ENCODE measurements at places on chromosomes 5 and 9. TPM values are rescaled to one million over a fixed set of nuclear protein-coding genes. Genes with fewer than 3 reads are reported as not detected.
A peak's percentile ranks its signal among the peaks of the same experiment; 100 is the strongest.

The NME5 gene
- total RNA-seq: 0.55 TPM

The C9orf72 gene
- 88.5 TPM for total RNA-seq

GRCh38 chr5:154829589-154830218 is 20.7 kb downstream of the FAXDC2 start:
- H3K36me3 ChIP-seq: peaks cover 4% of the 10 kb centered on the region
- H3K4me1 ChIP-seq: no peaks in the 10 kb centered on the region

DNA sequence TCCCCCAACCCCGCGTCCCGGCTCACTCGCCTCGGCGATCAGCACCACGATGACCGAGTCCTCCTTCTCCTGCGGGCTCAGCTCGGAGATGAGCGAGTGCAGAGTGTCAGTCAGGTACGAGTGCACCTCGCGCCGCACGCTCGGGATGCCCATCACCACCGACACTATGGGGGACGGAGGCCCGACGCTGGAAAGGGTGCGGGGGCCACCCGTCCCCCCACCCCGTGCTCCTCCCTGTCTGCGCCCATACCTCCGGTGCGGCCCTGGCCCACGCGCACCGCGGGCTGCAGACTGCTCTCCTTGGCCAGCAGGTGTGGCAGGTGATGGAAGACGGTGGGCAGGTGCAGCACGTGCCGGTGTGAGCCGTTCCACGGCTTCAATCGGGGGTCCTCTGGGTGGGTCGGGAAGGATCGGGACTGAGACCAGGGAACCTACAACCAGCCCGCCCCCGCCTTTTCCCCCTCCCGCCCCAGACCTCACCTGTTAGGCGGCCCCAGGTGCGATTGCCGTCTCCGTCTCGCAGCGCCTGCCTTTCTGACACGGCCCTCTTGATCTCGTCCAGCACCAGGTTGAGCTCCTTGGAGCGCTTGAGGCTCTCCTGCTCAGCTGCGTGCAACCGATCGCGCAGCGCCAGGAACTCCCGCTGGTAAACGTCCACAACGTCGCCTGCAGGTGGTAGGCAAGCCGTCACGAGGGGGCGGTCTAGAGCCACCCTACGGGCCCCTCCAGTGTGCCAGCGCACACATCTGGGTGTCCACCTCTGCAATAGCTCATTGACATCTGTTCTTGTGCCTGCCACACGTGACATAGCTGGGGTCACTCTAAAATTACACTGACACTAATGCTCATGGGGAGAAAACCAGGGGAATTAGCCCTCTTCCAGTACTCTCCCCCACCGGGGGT is 5.1 kb downstream of the MGAT4B start:
- DNase-seq: peak; percentile 94
- no peaks in the 10 kb centered on the region for H3K27me3 ChIP-seq

DNA sequence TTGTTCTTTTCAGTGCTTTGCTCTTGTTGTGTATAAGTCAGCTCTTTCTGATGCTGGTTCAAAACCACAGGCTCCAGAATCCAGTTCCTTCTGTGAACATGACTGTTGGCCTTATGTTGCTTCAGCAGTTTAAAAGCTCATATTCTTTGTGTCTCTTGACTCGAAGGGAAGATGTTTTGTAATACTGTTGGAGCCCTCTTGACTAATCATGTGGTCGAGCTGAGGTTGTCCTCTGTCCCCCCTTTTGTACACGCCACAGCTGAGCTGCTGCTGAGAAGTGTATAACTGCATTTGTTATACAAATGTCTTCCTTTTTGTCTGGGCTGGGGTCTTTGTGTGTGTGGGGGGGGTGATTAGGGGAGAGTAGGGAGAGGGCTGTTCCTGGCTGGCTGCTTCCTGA is 35.8 kb downstream of the SLC36A1 start:
- peaks cover 17% of the 10 kb centered on the region for H3K4me1 ChIP-seq
- H3K27me3 ChIP-seq: no peaks in the 10 kb centered on the region
- DNase-seq: no peak
- peaks cover 24% of the 10 kb centered on the region for H3K36me3 ChIP-seq

DNA sequence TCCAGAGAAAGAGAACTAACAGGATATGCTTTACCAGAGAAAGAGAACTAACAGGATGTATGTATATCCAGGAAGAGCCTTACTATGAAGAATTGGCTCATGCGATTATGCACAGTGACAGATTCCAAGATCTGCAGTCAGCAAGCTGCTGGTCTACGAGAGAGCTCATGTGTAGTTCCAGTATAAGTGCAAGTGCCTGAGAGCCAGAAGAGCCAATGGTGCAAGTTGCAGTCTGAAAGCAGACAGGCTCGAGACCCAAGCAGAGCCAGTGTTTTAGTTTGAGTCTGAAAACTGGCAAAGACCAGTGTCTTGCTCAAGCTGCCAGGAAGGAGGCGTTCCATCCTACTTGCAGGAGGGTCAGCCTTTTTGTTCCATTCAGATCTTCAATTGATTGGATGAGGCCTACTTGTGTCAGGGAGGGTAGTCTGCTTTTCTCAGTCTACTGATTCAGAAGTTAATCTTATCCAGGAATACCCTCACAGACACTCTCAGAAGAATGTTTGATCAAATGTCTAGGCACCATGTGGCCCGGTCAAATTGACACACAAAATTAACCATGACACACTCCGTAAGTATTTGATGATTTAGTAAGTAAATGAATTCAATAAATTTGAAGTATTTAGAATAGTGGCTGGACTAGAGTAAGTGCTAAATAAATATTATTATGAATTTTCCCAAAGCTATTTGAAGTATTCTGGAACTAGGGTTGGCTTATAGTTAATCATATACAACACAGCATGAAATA is 372.1 kb upstream of the SGCD start:
- H3K4me3 ChIP-seq: no peak overlapping the region
- H3K4me1 ChIP-seq: no peaks in the 10 kb centered on the region
- DNase-seq: no peak
- H3K27me3 ChIP-seq: no peaks in the 10 kb centered on the region

DNA sequence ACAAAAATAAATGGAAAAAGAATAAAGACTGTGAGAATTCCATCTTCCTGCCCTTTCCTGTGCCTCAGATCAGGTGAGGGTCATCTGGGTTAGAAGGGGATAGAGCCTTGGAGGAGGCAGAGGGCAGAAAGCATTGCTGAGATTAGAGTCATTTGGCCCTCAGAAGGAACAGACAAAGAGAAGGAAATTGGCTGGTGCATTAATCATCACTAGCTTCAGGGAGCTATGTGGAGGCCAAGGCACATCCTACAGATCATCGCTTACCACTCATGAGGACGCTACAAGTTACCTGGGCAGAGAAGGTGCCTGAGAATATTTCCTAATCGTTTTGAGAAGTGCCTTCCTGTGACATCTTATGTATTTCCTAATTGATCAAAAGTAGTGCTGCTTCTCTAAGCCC is 74.5 kb downstream of the C7 start:
- no peak overlapping the region for H3K4me3 ChIP-seq
- no peaks in the 10 kb centered on the region for H3K27me3 ChIP-seq
- H3K27ac ChIP-seq: no peak overlapping the region
- no peaks in the 10 kb centered on the region for H3K4me1 ChIP-seq

GRCh38 chr9:99967457-99967856 is 61.0 kb downstream of the STX17 start:
- H3K36me3 ChIP-seq: peaks cover 28% of the 10 kb centered on the region
- no peak for DNase-seq
- no peak overlapping the region for H3K4me3 ChIP-seq
- no peak overlapping the region for H3K27ac ChIP-seq
- H3K27me3 ChIP-seq: no peaks in the 10 kb centered on the region
- H3K4me1 ChIP-seq: no peaks in the 10 kb centered on the region

- H3K27me3 ChIP-seq: no peaks in the 10 kb centered on the region
- DNase-seq: no peak
- H3K4me1 ChIP-seq: no peaks in the 10 kb centered on the region
- H3K27ac ChIP-seq: no peak overlapping the region
- H3K36me3 ChIP-seq: no peaks in the 10 kb centered on the region
Measured at GRCh38 chr9:91746904-91747303, 203.1 kb downstream of the ROR2 start.

DNA sequence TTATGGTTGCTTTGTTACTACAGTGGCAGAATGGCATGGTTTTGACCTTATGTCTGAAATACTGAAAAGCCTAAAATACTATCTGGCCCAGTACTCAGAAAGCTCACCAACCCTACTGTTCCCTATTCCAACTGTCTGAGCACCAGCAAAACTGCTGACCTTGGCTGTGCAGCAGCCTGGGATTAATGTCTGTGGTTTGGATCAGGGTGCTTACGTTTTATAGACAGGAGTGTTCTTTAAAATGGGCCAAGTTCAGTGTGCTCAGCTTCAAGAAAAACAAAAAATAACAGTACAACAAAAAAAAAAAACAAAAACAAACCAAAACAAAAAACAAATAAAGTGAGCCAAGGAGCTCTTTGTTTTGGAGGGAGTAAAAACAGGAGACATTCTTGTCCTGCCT is 36.4 kb downstream of the SLC28A3 start:
- no peaks in the 10 kb centered on the region for H3K4me1 ChIP-seq
- no peak overlapping the region for H3K4me3 ChIP-seq
- no peaks in the 10 kb centered on the region for H3K36me3 ChIP-seq
- no peak overlapping the region for H3K27ac ChIP-seq
- H3K27me3 ChIP-seq: no peaks in the 10 kb centered on the region
- DNase-seq: no peak

GRCh38 chr9:137452006-137452760 is 7.0 kb downstream of the NSMF start:
- H3K4me1 ChIP-seq: peaks cover 32% of the 10 kb centered on the region
- no peak overlapping the region for H3K4me3 ChIP-seq
- peaks cover 10% of the 10 kb centered on the region for H3K36me3 ChIP-seq
- H3K27ac ChIP-seq: no peak overlapping the region
- H3K27me3 ChIP-seq: no peaks in the 10 kb centered on the region

DNA sequence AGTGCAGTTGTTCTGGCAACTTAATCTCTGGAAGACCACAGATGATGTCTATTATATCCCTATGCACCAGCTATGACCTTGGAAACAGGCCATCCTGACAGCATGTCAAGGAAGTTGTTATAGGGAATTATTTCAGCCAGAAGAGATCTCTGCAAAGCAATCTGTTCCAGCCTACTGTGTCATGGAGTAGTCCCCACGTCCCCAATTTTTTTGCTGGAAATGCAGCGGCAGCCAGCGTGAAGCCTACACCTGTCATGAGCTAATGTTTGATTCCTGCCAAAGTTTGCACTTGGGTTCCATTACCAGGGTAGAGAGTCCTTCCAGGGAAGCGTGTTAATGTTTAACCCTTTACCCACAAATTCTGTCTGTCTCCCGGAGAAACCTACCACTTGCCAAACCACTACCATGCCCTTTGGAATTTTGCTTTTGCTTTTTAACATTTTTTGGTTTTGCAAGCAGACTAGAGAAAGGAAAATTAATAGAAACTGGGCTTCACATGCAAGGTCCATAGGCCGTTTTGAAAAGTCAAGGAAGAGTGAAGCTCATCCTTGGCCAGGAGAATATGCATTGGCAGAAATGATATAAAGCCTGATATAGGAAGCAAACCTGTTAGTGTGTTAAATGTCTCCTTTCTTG is 174.9 kb upstream of the SPRY4 start:
- no peaks in the 10 kb centered on the region for H3K4me1 ChIP-seq
- no peak overlapping the region for H3K4me3 ChIP-seq
- no peak overlapping the region for H3K27ac ChIP-seq
- H3K27me3 ChIP-seq: no peaks in the 10 kb centered on the region
- no peaks in the 10 kb centered on the region for H3K36me3 ChIP-seq

Data from spleen (tissue), 13 donors.